KBM-7 (cell line): ENCODE measurements at places on chromosomes 16 and 17.

- no peak for DNase-seq
Observed at GRCh38 chr16:79370736-79371135, 229.8 kb downstream of the MAF start.

GRCh38 chr16:72835086-72835485, 212.8 kb downstream of the ZFHX3 start:
- DNase-seq: no peak

GRCh38 chr16:28165598-28165997, 46.2 kb downstream of the XPO6 start:
- DNase-seq: no peak

DNA sequence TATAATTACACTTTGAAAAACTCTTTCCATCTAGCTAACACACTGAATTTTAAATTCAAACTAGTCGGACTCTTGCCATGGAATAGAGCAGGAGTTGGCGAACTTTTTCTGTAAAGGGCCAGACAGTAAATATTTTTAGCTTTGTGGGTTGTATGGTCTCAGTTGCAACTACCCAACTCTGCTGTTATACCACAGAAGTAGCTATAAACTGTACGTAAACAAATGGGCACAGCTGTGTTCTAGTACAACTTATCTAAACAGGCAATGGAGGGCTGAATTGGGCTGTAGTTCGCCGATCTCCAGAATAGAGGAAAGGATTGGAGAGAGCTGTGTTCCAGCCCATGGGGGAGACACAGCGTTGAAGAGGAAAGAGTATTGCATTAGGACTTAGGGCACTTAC, 8.7 kb downstream of the CNTROB start:
- DNase-seq: no peak

- peak; percentile 21 for DNase-seq
Observed at GRCh38 chr17:76529224-76530094, 8.1 kb downstream of the CYGB start.

DNA sequence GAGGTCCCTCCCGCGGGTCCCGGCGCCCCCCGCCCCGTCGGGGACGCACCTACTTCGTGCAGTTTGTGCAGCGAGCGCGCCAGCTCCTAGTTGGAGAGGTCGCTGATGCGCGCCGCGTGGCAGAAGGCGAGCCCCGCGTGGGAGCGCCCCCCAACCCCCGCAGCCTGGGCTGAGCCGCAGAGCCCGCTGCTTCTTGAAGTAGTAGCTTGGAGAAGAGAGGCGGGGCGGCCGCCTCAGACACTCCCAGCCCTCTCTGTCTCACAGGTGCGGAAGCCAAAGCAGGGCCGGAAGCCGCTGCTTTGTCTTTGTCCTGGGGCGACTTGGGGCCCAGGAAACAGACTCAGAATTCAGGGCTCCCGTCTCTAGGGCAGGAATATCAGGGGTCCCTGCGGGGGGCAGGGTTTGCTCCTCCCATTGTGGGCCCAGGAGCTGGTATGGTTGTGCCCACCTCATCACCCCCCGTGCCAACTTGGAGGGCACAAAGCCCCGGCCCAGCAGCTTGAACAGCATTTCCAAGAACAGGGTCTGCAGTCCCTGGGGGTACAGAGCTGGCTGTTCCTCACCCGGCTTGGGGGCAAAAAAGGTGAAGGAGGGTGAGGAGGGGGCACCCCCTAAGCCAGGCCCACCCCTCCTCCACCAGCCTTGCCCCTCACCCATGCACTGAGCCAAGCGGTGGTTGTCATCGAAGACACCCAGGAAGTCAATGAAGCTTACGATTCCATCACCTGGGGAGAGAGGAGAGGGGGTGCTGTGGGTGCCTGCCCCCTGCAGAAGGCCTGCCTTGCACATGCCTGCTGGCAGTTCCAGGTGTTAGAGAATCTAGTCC, 13.5 kb downstream of the SPATA32 start:
- peak; percentile 40 for DNase-seq

GRCh38 chr17:3596804-3597464, 12.3 kb downstream of the TRPV1 start:
- no peak for DNase-seq
